ENCODE measurements at places on chromosomes 5 and 9.

- no peak for DNase-seq
These were observed 203.1 kb upstream of the ANKH start for GRCh38 chr5:15074651-15075050.

GRCh38 chr9:87781331-87781730 lies 55.4 kb downstream of the CTSL start:
- no peak for DNase-seq

- DNase-seq, result no peak
These were observed 12.8 kb downstream of the RALGPS1 start for GRCh38 chr9:126927419-126927818.

DNA sequence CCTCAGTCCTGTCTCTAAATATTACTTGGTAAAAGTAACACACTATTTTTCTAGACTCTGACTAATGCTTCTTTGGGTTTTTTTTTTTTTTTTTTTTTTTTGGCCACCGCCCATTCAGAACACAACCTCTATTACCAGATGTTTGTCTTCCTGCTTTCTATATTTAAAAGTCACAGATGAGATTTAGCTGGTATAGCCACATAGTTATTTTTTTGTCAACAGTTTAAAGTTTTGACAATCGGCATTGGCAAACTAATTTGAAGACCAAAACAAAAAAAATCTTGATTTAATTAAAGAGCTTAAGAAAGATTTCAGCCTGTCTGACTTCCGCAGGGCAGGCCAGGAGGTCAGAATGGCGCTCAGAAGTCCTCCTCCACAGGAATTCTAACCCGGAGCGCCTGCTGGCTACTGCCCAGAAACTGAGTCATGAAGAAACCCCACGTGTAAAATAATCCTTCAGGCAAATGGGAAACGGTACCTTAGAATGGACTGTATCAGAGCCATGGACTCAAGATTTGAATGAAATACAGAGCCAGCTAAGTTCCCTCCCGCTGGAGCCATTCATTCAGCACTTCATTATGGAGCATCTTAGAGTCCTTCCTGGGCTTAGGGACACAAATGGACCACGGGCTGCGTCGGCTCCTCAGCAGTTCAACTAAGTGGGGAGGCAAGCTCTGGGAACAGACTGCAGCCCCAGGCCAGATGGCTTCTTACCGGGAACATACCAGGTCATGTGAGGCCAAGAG lies 55.6 kb downstream of the PTPDC1 start:
- peak; percentile 17 for DNase-seq

DNA sequence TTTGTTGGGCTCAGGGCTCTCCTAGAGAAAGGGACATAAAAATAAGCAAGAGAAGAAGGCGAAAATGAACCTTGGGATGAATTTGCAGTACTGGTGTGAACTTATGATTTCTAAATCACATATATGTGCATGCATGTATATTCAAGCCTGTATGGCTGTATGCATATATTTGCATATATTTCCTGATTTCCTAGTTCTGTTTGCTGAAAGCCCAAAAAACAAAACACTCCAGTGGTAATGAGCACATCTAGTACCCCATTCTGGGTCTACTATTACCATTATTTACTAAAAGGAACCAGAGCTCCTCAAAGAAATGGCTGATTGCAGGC lies 7.3 kb downstream of the ZFP62 start:
- no peak for DNase-seq

GRCh38 chr9:23979491-23979890 lies 153.5 kb upstream of the ELAVL2 start:
- DNase-seq, result no peak

GRCh38 chr5:173247510-173247909 lies 12.5 kb upstream of the NKX2-5 start:
- no peak for DNase-seq

- no peak for DNase-seq
These were observed 182.1 kb downstream of the TLE1 start for GRCh38 chr9:81506941-81507864.

GRCh38 chr5:79183011-79183410 lies 52.9 kb upstream of the JMY start:
- no peak for DNase-seq

DNA sequence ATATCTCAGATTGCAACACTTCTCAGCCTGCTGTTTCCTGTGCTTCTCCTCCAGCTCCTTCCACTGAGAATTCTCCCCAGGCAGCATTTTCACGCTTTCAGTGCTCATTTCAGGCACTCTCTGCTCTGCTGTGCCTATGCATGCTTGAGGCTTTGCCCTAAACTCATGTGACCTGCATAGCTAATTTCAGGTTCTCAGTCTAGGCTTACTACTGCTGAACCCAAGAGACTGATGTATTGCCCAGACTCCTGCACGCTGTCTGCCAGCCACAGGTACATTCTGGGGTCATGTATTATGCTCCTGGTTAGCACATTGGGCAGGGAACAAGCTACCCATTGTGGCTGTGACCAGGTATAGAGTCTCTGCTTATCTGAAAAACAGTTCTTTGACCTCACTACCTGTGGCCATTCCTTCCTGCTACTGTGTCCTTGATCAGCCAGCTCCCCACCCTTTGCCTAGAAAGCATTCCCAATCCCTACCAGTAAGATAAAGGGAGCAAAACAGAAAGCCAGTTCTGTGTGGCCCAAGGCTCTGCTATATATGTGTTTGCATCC lies 34.7 kb downstream of the PIP5K1B start:
- no peak for DNase-seq

DNA sequence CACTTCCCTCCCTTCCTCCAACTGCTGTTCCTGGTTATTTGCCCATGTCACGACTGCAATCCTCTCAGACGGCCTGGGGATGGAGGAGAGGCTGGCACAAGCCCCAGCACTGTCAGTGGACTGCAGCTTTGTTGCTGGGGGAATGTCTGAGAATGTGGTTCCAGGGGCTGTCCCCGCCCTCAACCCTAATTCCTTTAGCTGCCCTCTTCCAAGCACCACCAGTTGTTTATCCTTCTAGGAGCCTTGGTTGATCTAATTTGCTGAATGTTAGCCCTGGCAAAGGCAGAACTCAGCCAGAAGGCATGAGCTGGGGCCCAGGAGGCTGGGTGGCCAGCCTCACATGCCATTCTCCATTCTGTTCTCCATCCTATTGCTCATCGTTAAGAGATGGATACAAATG lies 51.6 kb downstream of the ADAM19 start:
- DNase-seq, result no peak

DNA sequence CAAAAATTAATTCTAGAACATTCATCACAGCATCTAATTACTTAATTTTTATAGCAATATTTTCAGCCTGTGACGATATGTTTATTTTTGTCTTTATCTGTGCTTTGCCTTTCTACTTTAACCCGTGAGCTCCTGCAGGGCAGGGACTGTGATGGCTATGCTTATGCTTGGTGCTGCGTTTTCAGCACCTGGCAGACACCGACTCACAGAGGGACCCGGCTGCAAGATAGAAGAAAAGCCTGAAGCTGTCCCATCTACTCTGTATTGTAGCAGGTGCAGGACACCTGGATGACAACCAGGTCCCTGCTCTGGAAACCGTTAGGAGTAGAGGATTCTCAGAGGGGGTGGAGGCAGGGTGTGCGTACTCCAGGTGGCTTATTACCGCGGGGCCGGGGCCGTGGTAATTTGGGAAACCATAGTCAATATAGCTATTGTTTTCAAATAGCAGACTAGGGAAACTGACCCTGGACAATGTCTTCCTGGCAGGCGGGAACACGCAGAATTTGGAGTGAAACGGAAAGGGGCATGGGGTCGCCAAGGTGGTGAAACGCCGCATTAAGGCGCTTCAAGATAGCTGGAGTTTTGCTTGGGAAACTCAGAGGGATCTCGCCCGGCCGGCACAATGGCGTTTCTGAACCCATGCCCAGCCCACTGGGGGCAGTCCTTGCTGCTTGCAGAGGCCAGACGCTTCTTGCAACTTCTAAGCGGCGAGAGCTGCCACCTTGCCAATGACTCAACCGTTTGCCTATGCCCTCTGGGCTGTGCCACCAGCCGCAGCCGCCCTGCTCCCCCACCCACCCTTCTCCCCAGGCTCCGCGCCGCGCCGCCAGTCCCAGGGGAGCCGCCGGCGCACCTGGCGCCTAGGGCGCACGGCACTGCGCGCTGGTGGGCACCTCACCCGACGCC lies 140.1 kb upstream of the PALM2AKAP2 start:
- no peak for DNase-seq

GRCh38 chr5:16518606-16519005 lies 53.0 kb upstream of the ZNF622 start:
- no peak for DNase-seq

GRCh38 chr5:93280518-93280917 lies 300.5 kb downstream of the NR2F1-AS1 start:
- DNase-seq, result no peak

DNA sequence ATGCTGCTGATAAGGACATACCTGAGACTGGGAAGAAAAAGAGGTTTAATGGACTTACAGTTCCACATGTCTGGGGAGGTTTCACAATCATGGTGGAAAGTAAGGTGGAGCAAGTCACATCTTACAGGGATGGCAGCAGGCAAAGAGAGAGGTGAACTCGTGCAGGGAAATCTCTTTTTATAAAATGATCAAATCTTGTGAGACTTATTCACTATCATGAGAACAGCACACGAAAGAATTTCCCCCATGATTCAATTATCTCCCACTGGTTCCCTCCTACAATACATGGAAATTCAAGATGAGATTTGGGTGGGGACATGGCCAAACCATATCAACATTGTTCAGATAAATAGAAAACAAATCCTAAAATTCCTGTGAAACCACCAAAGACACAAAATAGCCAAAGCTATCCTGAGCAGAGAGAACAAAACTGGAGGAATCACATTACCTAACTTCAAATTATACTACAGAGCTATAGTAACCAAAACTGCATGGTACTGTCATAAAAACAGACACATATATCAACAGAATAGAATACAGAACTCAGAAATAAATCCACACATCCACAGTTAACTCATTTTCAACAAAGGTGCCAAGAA lies 230.5 kb upstream of the TRIM32 start:
- no peak for DNase-seq

DNA sequence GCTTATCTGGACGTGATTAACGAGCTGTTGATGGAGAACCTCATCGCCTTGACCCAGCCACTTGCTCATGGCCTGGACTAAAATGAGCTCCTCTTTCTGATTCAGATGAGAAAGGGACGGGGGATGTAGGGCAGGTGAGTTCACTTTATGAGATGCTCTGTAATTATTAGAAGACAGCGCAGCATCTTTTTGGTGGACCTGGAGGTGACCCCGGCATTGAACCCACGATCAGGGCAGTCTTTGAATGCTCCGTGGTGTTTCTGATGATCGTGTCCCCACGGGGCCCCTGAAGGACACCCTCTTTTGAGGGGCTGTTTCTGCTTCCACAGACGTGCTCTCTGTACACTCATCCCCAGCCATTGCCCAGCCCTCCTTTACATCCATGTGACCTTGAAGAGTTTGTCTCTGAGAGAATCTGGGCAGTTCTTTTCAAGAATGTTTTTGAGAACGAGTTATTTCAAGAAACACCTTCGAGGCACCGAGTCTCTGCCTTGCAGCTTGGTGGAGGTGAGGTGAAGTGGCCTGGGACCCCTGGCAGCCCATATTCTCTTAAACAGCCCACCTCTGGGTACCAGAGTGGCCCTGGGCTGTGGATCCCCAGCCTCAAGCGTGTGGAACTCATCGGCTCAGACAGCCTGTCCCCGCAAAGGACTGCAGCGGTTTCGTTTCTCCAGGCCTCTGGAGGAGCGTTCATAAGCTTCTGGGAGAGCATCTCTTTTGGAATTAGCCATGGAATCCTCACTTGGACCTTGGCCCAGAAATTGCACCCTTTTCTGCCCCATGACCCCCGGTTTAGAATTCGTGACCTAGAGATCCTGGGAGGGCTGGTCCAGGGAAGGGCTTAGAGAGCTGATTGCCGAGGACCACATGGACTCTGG lies 50.3 kb downstream of the COL5A1 start:
- no peak for DNase-seq

DNA sequence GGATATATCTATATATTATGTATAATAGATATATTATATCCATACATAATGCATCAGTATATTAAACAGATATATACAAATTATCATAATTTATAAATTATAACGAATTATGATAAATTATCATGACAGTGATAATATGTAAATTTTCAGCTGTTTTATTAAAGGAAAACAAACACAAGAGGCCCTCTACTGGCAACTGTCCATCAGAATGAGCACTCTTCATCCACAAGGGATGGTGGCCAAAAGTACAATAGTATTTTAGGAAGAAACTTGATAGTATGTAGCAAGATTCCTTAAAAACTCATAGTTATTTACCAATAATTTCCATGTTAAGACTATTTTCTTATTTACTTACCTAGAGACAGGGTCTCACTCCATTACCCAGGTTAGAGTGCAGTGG lies 113.3 kb upstream of the LPAR1 start:
- no peak for DNase-seq

DNA sequence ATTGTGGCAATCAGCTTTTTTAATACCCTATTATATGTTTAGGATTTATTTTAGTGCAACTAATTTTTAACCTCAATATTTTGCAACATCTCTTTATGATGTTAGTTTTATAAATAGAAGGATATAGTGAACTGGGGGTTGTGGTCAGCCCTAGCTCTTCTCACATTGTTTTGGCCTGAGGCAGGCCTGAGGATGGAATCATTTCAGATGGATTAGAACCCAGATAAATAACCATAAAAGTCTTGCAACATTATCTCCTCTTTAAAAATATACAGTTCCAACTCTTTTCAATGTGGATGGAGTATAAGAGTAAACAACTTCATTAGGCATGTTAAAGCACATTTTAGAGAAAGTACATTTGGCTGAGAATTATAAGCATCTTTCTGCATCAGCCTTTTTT lies 522.7 kb downstream of the NR2F1-AS1 start:
- DNase-seq, result no peak

GRCh38 chr5:963310-963672 lies 45.3 kb upstream of the NKD2 start:
- DNase-seq, result no peak

DNA sequence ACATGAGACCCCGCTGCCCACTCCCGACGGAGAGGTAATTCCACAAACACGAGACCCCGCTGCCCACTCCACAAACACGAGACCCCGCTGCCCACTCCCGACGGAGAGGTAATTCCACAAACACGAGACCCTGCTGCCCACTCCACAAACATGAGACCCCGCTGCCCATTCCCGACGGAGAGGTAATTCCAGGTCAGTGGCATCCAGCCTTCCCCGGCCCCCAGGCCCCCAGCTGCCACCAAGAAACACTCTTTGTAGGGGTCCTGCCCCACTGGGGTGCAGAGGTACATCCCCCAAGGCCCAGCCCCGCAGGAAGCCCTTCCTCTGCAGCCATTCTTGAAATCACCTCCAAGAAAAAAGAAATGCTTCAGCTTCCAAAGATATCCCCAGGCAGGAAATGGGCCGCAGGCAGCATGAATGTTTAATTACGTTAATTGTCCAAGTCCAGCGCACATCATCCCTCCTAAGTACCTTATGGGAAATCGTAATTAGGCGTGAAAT lies 115.9 kb downstream of the ADAMTS2 start:
- DNase-seq, result peak; percentile 5

Data from activated CD8-positive, alpha-beta memory T cell treated with anti-CD3 and anti-CD28 coated beads for 24 hours (primary cell).